Body of pancreas (tissue), 4 donors: ENCODE measurements at places on chromosomes 16 and 17. TPM values are rescaled to one million over a fixed set of nuclear protein-coding genes. Genes with fewer than 3 reads are reported as not detected.

- no peak for DNase-seq
These were observed 296.2 kb downstream of the SEC14L1 start for GRCh38 chr17:77437017-77437416.

- DNase-seq, result no peak
These were observed 6.0 kb upstream of the CCL1 start for GRCh38 chr17:34368946-34369500.

DNA sequence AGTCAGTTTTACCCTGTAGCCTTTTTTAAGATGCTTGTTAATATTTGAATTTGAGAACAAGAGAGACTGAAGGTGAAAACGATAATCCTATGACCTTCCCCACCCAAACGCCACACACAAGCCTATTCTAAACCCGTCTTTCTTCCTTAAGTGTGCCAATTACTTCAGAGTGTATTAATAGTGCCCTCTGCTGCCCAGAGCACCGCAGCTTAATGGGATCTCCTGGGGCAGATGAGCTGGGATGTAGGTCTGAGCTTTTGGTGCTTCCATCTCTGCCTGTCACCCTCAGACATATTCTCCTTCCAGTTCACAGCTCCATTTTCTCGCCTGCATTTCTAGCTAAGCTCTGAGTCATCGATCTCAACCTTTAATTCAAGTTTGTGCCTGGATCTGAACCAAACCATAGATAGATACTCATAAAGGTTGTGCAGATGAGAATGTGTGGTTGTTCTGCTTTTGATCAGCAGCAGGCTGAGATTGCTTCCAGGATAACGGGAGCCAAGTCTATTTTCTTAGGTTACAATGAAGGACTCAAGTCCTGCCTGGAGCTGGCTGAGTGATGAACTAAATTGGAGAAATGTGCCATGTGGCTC, 46.4 kb upstream of the CDH13 start:
- DNase-seq, result no peak

DNA sequence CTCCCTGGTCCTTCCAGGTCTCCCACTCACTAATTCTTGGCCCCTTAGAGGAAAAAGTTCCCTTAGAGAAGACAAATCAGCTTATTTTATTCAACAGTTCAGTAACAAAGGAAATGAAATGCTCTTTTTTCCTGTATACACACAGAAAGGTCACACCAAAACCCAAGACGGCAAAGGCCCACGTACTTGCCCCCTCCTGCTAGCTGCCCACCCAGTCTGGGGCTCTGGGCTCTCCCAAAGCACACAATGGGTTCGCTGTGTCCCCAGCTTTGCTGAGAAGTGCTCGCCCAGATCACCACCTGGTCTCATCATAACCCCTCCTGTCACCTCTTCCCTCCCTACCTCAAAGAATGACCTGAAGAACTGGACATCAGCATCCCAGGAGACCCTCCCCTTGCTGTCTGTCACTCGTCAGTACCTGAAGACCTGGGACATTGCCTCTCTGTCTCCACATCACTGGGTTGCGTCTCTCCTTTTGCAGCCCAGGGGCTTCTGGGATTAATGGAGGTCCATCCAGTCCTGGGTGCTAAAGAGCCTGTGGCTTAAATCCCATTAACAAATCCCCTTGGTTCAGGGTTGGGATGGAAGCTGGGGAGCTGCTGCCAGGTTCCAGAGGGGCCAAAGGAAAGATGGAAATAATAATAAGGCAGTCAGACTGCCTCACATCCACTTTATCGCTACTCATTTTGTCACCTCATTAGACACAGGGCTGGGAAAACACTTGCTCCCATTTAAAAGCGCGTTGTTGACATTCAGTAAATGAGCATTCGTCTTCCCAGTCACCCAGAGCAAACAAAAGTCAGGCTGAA, 3.3 kb downstream of the SLC6A4 start:
- DNase-seq, result no peak

GRCh38 chr17:5248821-5249479, 14.3 kb upstream of the SCIMP start:
- no peak for DNase-seq

GRCh38 chr17:50439008-50439407, 13.0 kb downstream of the ACSF2 start:
- no peak for DNase-seq

GRCh38 chr16:19014461-19014860, 30.7 kb downstream of the TMC7 start:
- no peak for DNase-seq

DNA sequence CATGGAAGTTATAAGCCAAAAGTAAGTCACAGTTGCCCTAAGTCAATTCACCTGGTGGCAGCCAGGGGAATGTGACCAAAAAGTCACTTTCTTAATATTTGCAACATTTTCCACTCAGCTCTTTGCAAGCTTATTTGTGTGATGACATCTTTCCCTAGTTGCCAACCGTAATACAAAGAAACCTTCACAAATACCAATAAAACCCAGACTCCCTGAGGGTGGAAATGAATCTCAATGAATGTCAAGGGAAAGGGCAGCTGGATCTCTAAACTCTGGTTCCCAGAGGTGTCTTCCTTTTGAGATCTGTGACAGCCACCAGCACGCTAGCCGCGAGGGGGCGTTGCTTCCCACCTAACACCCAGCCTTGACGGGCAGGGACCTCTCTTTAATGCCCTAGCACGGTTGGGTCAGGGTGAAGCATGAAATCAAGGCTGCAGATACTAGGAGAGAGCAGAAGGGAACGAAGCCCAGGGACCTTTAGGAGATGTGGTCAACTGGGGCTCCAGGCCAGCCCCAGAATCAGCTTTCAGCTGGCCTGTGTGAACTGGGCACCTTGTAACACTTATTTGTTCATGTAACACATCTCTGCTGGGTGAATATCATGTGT, 82.2 kb downstream of the CMC2 start:
- peak; percentile 52 for DNase-seq

- DNase-seq, result peak; percentile 66
These were observed 2.2 kb upstream of the MPG start for GRCh38 chr16:75580-76501.

DNA sequence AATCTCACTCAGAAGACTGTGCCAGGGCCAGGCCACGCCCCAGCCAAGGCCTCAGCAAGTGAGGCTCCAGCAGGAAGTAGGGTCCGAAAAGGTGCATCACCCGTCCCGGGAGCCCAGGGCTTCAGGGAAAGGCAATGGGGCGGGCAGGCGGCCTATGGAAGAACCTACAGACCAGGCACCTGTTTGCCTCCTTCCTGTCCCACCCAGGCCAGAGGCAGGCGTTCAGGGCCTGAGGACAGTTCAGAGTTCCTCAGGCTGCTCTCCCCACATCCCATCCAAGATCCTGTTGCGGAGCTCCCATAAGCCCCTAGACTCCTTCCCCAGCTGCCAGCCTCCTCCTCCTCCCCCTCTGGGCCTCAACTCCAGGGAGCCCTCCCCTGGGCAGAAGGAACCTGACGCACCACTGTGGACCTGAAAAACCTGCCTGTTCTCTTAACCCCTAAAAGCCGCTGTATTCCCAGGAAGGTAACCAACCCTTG, 2.3 kb downstream of the CLUH start:
- peak; percentile 90 for DNase-seq

DNA sequence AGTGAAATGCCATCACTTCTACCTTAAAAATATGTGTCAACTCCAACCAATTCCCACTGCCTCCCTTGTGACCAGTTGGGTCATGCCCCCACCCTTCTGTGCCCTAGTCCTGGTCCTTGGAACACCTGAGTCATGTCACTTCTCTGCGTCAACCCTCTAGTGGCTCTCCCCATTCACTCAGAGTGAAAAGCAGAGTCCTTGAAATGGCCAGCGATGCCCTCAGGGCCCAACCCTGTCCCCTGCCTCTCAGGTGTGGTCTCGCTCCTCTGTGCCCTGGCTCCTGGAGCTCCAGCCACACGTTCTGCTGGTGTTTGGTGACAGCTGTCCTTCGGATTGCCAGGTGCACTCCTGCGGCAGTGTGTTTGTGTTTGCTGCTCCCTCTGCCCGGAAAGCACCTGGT, 89.2 kb downstream of the SPECC1 start:
- no peak for DNase-seq

DNA sequence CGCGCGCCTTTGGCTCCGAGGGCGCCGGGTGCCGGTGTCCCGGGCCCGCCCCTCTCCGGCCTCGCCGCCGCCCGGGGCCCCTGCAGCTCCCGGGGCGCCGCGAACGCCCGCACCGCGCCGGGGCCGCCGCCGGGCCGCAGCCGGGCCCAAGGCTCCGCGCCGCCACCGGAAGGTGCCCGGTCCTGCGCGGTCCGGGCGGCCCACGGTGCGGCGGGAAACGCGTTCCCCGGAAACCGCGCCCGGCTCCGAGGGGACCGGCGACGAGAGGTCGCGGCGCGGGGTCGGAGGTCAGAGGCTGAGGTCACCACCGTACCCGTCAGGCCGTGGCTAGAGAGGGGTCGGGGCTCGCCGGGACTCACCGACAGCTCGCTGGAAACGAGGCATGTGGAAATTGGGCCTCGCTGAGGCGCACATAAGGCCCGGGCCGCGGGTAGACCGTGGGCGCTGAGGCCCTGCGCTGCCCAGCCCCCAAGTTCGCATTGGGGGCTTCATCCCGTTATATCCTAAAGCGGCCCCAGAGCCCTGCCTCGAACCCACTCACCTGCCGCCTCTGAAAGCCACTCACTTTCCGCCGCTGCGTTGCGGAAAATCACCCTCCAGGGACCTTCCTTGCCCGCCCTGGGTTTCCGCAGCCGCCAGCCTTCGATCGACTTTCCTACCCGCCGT, at the start of gene DUS1L:
DUS1L (minus strand) TSS at position 167 of the 666 bp plus-strand sequence. CDS start 745 bp downstream, outside the sequence.
- DNase-seq, result peak; percentile 72

DNA sequence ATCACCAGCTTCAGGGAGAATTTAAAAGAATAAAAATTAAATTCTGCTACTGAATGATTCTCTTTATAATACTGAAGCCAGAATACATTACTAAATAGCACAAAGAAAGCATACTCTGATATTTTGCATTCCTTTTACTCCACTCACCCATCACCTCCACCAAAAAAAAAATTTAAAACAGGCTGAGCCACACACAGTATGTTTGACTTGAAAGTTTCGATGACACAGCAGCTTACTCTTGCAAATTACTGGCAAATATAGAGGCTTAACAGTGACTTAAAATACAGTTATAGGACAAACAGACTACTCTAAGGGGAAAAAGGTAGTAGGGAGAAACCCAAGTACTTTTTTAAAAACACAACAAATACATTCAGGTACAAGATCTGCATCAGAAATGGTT, 39.2 kb downstream of the GPATCH8 start:
- no peak for DNase-seq

The GSDMA gene
- total RNA-seq, result not detected

The CIBAR2 gene
- not detected for total RNA-seq

The SKAP1 gene
- 0.78 TPM for total RNA-seq

The GRB7 gene
- total RNA-seq, result 25.4 TPM

The CCDC182 gene
- not detected for total RNA-seq

The FAM171A2 gene
- total RNA-seq, result 2.9 TPM

The FSCN2 gene
- 13.5 TPM for total RNA-seq
